ENCODE measurements at places on chromosomes 6 and 20.
A peak's percentile ranks its signal among the peaks of the same experiment; 100 is the strongest.

DNA sequence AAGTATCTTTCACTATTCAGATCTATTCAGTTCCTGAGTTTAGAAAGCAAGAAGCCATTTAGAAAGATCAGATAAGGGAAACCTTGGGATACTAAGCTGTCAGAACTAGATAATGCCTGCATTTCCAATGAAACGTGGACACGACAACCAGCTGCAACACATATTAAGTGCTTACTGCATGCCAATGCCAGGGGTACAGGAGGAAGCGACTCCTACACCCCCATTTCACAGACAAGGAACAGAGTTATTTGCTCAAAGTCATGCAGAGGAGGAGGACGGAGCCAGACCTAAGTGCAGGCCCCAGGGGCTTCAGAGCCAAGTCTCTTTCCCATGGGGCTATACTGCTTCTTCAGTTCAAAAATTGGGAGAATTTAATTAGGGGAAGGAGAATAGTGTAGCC, 62.4 kb downstream of the PREX1 start:
- no peak for DNase-seq

DNA sequence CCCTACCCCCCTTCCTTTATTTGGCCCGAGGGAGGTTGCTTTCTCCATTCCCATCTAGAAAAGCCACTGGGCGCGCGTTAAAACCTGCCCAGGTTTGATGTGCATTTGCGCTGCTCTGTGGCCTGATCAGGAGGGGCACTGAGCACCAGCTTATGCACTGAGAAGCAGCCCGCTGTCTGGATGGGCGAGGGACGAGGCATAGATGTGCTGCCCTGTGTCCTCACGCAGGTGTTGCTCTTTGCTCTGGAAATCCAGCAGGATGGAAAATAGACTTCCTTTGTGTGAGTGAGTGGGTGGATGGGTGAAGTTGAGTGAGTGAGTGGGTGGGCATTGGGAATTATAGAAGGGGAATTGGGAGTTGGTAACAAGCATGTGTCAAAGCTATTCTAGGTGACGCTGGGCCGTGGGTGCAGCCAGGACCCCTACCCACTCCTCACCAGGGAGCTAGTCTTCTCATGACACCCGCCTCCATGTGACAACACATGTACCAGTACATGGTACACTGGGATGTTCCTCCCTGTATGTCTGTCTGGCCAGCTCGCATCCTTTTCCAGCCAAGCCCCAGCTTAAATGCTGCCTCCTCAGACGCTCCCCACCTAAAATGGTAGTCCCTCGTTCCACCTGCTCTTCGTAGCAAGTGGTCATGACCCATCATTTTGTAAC, 162.6 kb downstream of the DTNBP1 start:
- DNase-seq = no peak

- DNase-seq = no peak
These were observed 52.4 kb downstream of the ANKRD6 start for GRCh38 chr6:89485320-89485719.

- peak; percentile 35 for DNase-seq
These were observed 20.3 kb upstream of the LRRN4 start for GRCh38 chr20:6074145-6074561.

GRCh38 chr6:72819609-72820008, 197.7 kb downstream of the KCNQ5 start:
- DNase-seq = no peak

DNA sequence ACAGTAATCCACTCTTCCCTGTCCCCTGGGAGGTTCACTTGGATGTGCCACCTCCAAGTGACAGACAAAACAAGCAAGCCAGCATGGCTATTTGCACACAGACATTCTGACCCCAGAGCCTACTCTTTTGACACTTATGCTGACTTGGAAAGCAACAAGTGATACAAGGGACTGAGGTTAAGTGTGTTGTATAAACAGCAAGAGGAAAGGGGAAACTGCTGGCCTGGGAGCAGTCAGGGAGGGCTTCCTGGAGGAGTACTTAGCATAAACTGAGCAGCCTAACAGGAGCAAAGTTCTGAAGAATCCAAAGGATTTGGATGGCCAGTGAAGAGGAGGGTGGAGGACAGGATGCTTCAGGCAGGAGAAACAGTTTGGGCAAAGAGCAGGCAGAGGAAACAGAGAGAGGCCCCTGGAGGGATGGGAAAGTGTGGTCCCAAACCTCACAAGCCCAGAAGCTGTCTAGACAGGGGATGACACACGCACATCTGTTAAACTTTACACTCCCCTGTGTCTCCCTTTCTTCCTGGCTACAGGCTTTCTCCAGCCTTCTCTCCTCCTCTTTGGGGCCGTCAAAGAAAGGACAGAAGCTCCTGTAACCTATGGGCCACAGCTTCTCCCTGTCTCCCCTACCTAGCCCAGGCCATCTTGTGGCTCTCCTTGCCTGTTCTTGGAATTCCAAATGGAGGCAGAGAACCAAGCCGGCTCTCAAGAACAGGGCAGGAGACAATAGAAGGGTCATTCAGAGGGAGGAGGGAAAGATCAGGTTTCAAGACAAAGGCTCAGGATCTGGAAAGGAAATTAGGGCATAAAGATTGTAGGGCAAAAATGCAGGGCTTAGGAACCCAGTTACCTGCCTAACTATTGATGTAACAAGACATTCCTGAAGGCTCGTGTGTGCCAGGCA, 19.3 kb downstream of the SULF2 start:
- DNase-seq = no peak

- DNase-seq = no peak
These were observed 130.3 kb upstream of the PMEPA1 start for GRCh38 chr20:57840066-57840465.

DNA sequence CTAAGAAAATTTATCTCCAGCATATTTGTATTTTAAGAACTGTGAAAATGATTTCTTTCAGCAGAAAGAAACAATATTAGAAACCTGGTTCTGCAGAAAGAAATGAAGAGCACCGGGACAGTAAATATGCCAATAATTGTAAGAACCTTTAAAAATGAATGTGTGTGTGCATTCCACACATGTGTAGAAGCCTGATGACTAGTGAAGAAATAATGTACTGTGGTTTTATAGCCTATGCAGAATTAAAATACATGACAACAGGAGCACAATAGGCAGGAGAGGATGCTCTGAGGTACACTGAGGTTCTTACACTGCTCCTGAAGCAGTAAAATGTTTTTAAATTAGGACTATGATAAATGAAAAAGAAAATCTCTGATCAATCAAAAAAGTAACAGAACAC, 48.9 kb downstream of the SNX14 start:
- no peak for DNase-seq

- DNase-seq = no peak
These were observed 10.0 kb upstream of the HBS1L start for GRCh38 chr6:135064586-135064985.

DNA sequence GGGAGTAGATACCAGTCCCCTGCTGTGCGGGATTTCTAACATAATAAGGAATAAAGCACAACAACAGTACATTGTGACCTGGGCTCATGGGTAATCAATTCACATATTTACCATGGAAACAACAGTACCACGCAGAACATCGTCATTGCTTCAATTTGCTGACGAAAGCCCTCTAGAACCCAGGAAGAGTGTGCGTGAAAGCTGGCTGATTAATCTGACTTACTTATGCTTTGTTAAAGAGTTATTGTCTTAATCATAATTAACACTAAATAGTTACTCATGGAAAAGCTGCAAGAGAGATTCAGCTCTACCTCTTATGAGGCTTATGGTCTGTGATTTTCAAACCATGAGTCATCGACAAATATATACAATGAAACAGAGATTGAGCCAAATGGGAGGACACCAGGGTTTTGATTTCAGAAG, 644.3 kb upstream of the AGPAT4 start:
- no peak for DNase-seq

DNA sequence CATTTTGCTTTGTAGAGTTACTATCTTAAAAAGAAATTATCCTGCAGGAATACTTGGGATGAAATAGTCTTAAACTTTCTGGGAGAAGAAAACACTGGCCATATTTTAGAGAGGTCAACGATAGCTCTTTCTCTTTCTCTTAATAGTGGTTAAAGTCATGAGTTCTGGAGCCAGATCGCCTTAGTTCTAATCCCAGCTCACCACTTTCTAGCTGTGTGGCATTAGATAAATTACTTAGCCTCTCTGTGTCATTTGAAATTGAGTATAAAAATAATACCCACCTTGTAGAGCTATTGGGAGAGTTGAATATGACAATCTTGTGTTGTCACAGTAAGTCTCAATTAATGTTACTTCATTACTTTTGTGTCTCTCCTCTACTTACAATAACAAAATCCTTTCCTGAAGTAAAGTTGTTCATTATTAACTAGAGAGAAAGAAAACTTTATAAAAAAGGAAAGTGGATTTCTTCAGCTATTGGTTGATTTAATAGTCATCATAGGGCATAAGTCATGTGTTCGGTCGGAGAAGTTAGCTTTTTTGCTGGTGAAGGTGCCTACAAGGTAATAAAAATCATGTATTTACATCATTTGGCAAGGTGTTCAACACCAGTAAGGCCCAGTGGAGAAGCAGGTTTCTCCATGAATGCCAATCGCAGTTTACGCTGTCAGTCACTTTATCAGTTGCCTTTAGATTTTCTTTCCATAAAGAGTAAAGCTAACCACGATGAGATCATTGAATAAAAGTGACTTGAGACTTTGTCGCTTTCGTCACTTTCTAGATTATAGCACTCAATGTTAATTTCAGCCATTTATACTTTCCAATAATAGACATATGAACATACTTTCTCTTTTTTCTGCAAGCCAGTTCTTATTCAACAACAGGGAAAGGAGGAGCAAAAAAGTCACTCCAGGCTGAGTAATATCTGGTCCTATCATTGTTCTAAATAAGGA, 2.0 kb downstream of the NEDD9 start:
- DNase-seq = no peak

GRCh38 chr6:138293428-138294395, 75.4 kb upstream of the PBOV1 start:
- DNase-seq = no peak

GRCh38 chr6:103215847-103216246, 1643.9 kb downstream of the HACE1 start:
- DNase-seq = no peak

GRCh38 chr6:134064461-134064860, 12.0 kb upstream of the SLC2A12 start:
- DNase-seq = no peak

- DNase-seq = no peak
These were observed 42.0 kb downstream of the TGM2 start for GRCh38 chr20:38123021-38123587.

GRCh38 chr6:20801595-20801994, 267.3 kb downstream of the CDKAL1 start:
- DNase-seq = no peak

DNA sequence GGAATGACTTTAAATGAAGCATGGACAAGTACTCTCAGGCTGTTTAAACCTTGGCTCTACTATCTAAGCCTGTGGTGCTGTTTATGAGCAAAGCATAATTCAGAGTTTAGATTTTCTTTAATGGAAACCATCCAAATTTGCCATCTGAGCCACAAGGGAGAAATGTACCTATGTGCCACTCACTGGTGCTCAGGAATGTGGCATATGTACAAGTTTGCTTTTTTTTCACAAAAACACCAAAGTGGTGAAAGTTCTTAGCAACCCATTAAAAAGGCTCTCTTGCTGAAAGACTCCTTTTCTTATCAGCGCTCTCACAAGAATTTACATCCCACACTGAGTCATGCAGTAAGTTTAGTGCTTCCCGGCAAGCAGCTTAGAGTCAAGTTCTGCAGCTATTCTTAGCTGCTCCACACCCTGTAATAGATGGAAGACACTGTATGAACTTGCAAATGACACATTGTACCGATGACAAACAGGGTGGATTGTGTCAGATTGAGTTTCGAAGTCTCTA, 57.3 kb upstream of the MLIP start:
- no peak for DNase-seq

DNA sequence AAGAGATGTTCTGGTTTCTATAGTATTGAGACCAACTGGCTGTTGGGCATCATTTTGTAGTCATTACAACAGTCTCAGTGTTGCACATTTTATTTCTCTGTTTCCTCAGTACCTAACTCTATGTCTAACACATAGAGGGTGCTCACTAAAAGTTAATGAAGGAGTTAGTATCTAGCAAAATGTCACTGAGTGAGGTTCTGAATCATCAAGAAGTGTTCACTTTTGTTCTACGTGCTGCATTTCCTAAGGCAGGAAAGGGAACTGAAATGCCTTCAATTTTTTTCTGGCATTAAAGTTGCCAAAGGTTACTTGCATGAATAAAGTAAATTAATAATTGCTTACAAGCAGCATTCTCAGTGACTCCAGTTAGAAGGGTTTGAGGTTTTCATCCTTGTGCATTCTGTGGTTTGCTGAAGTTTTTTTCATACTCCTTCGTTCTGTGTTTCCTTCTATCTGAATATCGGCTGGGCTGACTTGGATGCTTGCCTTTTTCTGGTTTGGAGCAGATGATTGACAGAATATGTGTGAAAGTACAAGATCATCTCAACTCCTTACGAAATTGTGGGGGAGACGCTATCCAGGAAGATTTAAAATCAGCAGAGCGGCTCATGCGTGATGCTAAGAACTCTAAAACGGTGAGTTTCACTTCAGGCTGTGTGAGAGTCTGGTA, 114.5 kb upstream of the SCGN start:
- no peak for DNase-seq

GRCh38 chr6:31952140-31952805, 6.4 kb downstream of the CFB start:
- no peak for DNase-seq

DNA sequence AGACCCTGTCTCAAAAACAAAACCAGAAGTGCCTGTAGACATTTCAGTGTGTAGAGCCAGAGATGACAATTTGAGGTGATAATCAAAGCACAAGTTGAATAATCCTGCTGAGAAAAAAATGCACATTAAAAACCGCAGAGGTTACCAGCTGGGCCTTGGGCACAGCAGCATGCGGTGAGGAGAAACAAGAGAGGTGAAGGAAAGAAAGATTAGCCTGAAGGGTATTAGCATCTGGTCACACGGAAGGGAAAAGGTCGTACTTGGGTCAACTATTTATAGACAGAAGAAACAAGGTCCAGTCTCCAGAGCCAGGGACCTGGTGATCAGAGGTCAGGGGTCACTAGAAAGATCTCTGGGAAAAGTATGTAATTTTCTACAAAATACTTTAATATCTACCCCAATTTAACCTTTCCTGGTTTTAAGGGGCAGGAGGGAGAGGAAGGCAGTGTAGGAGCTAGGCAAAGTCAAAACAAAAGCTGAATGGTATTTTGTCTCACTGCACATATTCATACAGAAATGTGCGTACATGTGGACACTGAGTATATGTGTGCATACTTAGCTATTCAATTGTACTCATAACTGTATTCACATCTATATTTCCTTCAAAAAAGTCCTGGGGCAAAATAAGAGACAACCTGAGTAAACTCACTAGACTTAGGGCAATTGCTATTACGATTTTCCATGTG, 10.1 kb downstream of the MAP7 start:
- no peak for DNase-seq

- DNase-seq = peak; percentile 80
These were observed 109.0 kb downstream of the RALGAPA2 start for GRCh38 chr20:20603339-20603990.
